ENCODE measurements at places on chromosomes 1 and 21.
A peak's percentile ranks its signal among the peaks of the same experiment; 100 is the strongest.

DNA sequence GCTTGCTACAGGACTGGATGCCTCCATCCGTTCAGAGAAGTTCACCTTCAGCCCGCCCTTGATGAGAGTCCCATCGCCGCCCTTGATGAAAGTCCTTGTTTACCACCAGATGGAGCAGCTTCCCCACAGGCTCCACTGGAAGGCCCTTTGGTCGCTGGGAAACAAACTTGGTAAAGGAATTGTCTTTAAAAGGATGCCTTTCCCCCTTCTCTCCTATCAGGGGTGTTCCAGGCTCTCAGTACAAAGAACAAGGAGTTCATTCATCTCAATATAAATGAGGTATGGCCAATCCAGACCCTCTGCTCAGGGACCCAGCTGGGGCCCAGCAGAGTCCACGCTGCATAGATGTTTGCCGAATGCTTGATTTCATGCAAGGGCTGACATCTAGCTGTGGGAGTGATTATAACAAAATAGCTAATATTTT lies 50.8 kb downstream of the CAPN9 start:
- DNase-seq, result peak; percentile 71

- no peak for DNase-seq
Measured at GRCh38 chr1:214563881-214564280, 12.5 kb upstream of the PTPN14 start.

DNA sequence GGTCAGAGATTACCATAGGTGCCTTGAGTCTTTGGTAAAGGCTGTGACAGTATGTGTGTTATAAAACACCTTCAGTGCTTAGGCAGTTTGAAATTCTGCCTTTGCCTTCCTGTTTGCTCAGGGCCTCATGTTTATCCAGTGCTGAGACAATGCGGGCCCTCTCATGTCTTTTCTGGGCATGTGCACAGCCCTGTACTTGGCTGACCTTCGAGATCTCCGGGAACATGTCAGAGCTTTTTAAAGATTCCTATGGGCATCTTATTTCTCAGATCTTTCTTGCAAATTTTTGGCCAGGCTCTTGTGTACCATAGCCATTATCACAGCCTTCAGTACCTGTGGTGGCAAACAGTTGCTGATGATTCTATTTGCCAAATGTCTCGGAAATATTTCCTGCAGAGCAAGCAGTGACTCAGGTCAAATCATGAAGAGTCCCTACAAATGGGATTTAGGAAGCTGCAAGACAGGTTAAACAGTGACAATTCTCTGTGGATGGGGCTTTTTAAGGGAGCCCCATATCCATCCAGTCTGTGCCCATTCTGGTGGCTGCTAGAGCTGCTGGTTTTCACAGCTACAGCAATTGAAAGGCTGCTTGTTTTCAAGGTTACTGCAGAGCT lies 42.1 kb downstream of the HOOK1 start:
- no peak for DNase-seq

DNA sequence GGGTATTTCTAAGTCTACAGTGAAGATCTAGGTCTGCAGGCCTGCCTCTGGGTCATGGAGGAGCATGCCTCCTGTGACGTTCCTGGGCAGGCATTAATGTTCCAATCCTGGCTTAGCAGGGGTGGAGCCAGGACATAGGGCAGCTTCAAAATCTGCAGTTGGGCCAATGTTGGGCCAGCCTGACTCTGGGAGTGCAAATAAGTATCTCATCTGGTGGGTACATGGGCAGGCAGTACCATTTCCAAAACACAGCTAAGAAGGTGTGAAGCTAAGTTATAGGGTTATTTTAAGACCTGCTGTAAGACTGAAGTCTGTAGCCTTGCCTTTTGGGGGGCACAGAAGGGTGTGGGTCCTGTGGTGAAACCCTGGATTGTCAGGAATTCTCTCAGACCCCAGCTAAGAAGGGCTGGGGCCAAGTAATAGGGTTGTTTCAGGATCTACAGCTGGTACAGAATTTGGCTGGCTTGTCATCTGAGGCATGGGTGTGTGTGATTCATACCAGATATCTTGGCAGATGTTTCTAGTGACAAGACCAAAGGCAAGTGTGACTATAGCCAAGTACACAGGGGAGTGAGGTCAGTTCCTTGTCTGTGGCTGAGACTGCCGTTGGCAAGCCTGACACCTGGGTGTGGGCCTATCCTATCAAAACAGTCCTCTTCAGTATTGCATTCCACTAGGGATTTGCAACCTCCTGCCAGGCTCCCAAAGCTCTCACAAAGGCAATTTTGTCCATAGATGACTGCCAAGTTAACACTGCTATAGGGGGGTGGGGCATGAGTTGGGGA lies 468.7 kb upstream of the B3GALT2 start:
- DNase-seq, result no peak

GRCh38 chr1:76110666-76111065 lies 36.1 kb downstream of the ST6GALNAC3 start:
- no peak for DNase-seq

- no peak for DNase-seq
Measured at GRCh38 chr1:183002797-183003196, 20.4 kb upstream of the LAMC1 start.

GRCh38 chr1:203442821-203443220 lies 32.8 kb upstream of the PRELP start:
- DNase-seq, result no peak

GRCh38 chr1:66374561-66375111 lies 159.3 kb upstream of the SGIP1 start:
- no peak for DNase-seq

DNA sequence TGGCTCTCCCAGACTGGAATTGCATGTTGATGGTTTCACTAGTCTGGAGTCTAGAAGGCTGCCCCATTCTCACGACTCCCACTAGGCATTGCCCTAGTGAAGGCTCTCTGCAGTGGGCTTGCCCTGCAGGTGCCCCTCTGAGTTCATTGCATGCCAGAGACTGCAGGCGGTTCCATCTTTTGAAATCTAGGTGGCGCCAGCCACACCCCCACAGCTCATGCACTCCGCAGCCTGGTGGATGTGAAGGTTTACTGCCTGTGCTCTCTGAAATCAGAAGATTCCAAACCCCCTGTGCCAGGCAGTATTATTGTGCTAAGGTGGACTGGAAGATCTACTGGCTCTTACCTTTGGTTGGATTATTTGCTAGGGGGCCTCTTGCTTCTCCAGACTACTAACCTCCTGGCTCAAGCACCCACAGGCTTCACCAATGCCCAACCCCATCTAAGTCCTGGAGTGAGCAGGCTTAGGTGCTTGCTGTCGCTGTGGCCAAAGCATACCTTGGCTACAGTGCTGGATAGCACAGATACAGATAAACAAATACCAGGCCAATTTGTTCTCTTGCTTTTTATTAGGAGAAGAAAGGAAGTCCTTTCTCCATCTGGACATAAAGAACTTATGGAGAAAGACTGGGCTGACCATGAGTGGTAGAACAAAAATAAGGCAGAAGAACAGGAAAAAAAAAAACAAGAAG lies 83.5 kb upstream of the SIM2 start:
- peak; percentile 42 for DNase-seq

GRCh38 chr1:217369271-217369981 lies 261.5 kb downstream of the GPATCH2 start:
- DNase-seq, result no peak

- DNase-seq, result no peak
Measured at GRCh38 chr1:202007805-202008489, 2.4 kb upstream of the ELF3 start.

DNA sequence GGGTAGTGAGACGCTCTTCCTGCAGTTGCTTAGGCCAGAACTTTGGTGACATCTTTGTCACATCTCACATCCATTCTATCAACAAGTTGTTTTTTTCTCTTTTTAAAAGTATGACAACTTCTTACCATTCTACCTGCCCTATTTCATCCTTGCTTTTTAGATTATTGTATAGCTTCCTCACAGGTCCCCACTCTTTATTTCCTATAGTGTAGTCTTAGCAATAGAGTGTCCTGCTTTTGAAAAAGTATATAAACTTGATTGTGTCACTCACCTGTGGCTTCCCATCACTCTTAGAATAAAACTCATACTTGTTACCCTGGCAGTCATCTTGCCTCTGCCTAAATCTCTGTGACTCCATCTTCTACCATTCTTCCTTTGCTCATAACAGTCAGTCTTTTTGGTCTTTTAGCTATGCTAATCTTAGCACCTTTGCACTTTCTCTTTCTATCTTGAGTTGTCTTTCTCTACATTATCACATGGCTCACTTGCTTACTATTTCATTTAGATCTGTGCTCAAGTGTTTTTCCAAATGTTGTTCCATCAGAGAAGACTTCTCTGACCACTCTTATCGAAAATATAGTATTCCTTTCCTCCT lies 9.5 kb downstream of the CDC73 start:
- DNase-seq, result no peak

- DNase-seq, result no peak
Measured at GRCh38 chr1:150162582-150162861, 12.8 kb downstream of the PLEKHO1 start.

DNA sequence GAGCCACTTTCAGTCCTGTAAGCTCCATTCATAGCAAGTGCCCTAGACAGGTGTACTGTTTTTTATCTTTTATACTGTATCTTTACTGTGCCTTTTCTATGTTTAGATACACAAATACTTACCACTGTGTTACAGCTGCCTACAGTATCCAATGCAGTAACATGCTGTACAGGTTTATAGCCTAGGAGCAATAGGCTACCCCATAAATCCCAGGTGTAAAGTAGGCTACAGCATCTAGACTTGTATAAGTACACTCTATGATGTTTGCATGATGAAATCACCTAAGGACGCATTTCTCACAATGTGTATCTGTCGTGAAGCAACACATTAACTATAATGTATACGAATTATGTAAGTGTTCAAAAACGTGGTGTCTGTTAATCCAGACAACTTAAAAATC lies 10.7 kb downstream of the HLCS start:
- DNase-seq, result no peak

GRCh38 chr1:90391126-90391525 lies 326.0 kb downstream of the BARHL2 start:
- DNase-seq, result no peak

DNA sequence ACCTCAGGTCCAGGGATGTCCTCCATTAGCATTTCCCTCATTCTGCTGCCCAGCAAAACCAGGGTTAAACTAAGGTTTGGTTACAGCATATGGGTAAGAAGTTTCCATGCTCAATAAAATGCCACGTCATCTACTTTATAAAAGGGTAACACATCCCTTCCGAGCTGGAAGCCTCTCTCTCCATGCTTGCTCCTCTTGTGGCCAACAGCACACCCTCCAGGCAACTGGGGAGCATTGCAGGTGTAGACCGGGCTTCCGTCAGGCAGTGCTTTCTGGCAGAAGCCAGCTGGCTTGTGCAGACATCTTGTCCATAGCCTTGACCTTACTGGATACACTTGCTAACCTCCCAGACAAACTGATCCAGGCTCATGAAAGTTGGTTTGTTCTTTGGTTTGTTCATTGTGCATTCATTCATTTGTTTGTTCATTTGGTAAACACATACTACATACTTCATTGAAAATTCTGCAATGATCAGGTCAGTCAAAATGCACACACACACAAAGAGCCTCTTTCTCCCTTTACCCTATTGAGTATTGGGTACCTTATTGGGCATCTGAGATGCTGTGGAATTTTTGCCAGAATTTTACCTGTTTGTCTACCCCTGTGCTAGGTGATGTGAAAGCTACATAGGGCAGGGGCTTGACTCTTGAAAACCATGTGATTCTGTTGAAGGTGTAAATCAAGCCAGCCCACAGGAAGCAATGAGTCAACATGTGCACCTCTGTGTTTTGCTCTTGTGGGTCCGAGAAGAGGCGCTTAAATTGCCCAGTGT lies 422.8 kb downstream of the CAMTA1 start:
- peak; percentile 59 for DNase-seq
